ENCODE measurements at places on chromosomes 2 and 18. TPM values are rescaled to one million over a fixed set of nuclear protein-coding genes. Genes with fewer than 3 reads are reported as not detected.
A peak's percentile ranks its signal among the peaks of the same experiment; 100 is the strongest.

Gene PRKAG3
- not detected for total RNA-seq

Gene GPBAR1
- total RNA-seq = 0.68 TPM

Gene CRYBA2
- not detected for total RNA-seq

Gene MROH2A
- total RNA-seq = not detected

Gene RBKS
- total RNA-seq = 2.8 TPM

Gene MALL
- not detected for total RNA-seq

Gene BOLA3
- 46.5 TPM for total RNA-seq

GRCh38 chr2:120455390-120455789 lies 109.5 kb downstream of the INHBB start:
- no peak overlapping the region for H3K4me3 ChIP-seq
- peaks cover 17% of the 10 kb centered on the region for H3K27me3 ChIP-seq
- DNase-seq = no peak

- no peak for DNase-seq
- no peaks in the 10 kb centered on the region for H3K36me3 ChIP-seq
- no peak overlapping the region for H3K27ac ChIP-seq
- H3K4me3 ChIP-seq = no peak overlapping the region
Measured at GRCh38 chr2:76450024-76450475, 739.3 kb upstream of the GCFC2 start.

GRCh38 chr18:58338961-58339592 lies 289.8 kb downstream of the ALPK2 start:
- H3K4me1 ChIP-seq = no peaks in the 10 kb centered on the region
- H3K36me3 ChIP-seq = no peaks in the 10 kb centered on the region
- H3K27me3 ChIP-seq = peaks cover 5% of the 10 kb centered on the region
- no peak overlapping the region for H3K4me3 ChIP-seq

DNA sequence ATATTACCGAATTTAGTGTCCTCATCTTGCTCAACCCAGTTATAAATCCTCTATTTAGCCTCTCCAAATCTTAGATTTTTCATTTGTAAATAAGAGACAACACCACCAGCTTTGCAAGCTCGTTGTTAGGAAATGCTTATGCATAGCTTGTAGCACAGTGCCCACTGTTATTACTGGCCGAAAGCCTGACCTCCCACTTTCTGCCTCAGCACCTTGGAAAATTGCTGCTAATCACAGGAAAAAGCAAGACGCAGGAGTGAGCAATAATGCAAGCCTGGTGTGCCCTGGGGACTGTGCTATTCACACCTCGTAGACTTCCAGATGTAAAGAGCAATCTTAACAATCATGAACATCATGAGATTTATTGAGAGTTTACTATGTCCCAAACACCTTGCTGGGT lies 124.2 kb upstream of the ARL4C start:
- DNase-seq = no peak
- peaks cover 2% of the 10 kb centered on the region for H3K27me3 ChIP-seq
- H3K4me1 ChIP-seq = peaks cover 5% of the 10 kb centered on the region
- H3K4me3 ChIP-seq = no peak overlapping the region
- no peaks in the 10 kb centered on the region for H3K36me3 ChIP-seq

DNA sequence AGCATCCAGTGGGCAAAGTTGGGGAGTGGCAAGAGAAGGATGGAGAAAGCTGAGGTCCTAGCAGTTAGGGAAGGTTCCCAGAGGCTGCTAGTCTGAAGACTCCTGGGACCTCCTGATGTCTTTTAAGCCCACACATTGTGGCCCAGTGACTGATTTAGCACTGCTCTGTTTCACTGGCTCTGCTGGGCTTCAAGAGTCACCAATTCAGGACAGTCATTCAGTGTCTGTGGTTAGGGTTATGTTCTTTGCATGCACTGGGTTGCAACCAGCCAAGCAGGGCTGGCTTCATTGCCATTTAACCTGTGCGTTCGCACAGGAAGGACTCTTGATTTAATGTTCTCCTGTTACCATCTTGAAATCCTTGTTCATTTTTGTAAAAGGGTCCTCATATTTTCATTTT lies 199.2 kb downstream of the ICOS start:
- H3K4me1 ChIP-seq = no peaks in the 10 kb centered on the region
- no peak for DNase-seq
- no peak overlapping the region for H3K27ac ChIP-seq
- H3K36me3 ChIP-seq = no peaks in the 10 kb centered on the region
- H3K4me3 ChIP-seq = no peak overlapping the region
- peaks cover 13% of the 10 kb centered on the region for H3K27me3 ChIP-seq

- H3K4me1 ChIP-seq = peaks cover 8% of the 10 kb centered on the region
- H3K27me3 ChIP-seq = peaks cover 50% of the 10 kb centered on the region
- no peak overlapping the region for H3K4me3 ChIP-seq
- H3K27ac ChIP-seq = no peak overlapping the region
- no peaks in the 10 kb centered on the region for H3K36me3 ChIP-seq
Measured at GRCh38 chr18:48051945-48052840, 121.7 kb upstream of the SMAD2 start.

DNA sequence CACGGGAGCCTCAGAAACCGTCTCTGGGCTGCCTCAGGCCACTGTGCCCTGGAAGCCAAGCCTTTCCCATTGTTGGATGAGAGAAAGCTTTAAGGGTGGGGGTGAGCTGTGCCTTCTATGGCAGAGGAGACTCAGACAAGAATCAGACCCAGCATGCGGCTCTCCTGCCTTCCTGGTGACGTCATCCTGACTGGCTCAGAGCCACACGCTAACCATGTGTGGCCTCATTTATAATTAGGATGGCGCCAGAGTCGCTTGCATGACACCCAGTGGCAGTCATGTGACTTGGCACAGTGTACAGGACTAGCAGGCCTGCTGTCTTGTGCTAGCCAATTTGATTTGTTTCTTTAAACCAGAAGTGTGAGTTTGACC lies 99.1 kb downstream of the SH3BP4 start:
- H3K4me1 ChIP-seq = peaks cover 4% of the 10 kb centered on the region
- H3K4me3 ChIP-seq = no peak overlapping the region
- no peak for DNase-seq
- H3K36me3 ChIP-seq = no peaks in the 10 kb centered on the region
- H3K27me3 ChIP-seq = peaks cover 9% of the 10 kb centered on the region
- no peak overlapping the region for H3K27ac ChIP-seq

DNA sequence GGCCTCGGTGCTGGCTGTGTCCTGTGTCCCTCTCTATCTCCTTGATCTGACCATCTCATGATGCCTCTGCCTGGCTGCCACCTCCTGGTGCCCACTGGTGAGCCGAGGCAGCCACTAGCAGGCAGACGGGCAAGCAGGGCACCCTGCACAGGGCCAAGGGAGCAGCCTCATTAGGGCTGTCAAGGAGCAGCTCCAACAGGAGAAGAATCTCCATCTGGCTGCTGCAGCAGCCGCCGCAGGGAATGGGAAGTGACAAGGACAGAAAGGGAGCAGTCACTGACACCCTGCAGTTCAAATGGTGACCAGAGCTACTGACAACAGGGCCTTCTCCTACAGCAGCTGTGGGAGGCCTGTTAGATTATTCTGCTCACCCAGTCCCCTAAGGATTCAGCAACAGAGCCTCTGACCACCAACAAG lies 32.6 kb downstream of the ALPK2 start:
- no peak for DNase-seq

- no peak overlapping the region for H3K4me3 ChIP-seq
- H3K36me3 ChIP-seq = peaks cover 71% of the 10 kb centered on the region
Measured at GRCh38 chr2:15313657-15314056, 247.5 kb downstream of the NBAS start.

GRCh38 chr2:117170897-117171296 lies 643.6 kb upstream of the DDX18 start:
- no peaks in the 10 kb centered on the region for H3K36me3 ChIP-seq
- H3K27me3 ChIP-seq = no peaks in the 10 kb centered on the region
- no peak overlapping the region for H3K27ac ChIP-seq
- no peak overlapping the region for H3K4me3 ChIP-seq

GRCh38 chr2:28346587-28346986 lies 46.1 kb upstream of the FOSL2 start:
- H3K4me1 ChIP-seq = peaks cover 45% of the 10 kb centered on the region
- H3K27me3 ChIP-seq = no peaks in the 10 kb centered on the region
- peak overlapping the region; percentile 21 for H3K27ac ChIP-seq

DNA sequence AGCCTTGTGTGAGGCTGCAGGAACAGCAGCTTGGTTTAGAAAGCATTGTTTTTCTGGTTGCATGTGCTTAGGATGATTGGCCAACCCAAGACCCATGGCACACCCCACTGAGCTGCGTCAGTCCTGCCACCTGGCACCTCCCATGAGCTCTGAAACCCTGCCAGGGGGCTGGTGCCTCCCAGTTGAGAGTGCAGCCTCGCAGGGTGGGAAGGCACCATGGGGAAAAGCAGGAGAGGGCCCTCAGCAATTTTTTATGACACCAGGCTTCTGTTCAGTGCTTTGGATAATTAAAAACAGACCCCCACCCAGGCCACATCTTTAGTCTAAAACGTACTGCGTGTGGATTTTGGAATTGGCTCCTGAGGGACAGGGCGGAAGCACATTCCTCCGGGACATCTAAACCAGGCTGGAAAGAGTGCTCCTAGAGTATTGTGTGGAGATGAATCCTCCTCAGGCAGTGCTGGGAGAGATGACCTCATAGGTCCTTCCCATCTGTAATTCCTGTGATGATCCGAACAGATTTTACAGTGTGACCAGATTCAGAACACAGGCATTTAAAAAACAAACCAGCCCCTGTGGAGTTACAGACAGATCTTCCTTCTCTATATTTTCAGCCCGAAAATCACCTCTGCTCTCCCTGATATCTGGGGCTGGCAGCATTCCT lies 438.3 kb downstream of the ZNF521 start:
- H3K27me3 ChIP-seq = no peaks in the 10 kb centered on the region
- H3K4me3 ChIP-seq = no peak overlapping the region
- no peak overlapping the region for H3K27ac ChIP-seq
- no peak for DNase-seq

- H3K4me1 ChIP-seq = peaks cover 3% of the 10 kb centered on the region
- no peak overlapping the region for H3K27ac ChIP-seq
- H3K36me3 ChIP-seq = no peaks in the 10 kb centered on the region
- H3K4me3 ChIP-seq = no peak overlapping the region
- H3K27me3 ChIP-seq = no peaks in the 10 kb centered on the region
Measured at GRCh38 chr2:240387669-240388358, 47.6 kb upstream of the GPC1 start.

DNA sequence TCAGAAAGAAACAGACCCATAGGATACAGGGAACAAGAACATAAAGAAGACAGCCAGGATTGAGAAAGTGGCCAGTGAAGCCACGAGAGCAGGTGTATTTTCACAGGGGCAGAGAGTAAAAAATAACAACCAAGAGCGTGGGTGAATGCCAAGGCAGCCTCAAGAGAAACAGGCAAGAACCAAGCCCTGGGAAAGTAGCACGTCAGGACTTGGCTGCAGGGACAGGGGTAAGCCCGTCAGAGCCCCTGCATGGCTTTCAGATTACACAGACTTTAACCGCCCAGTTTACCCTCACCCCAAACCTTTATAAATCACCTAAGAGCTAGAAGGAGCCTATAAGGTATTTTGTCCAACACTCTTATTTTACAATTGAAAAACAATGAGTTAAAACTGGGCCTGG lies 43.7 kb downstream of the ARL4C start:
- H3K27ac ChIP-seq = peak overlapping the region; percentile 81
- H3K27me3 ChIP-seq = no peaks in the 10 kb centered on the region
- no peak for DNase-seq

DNA sequence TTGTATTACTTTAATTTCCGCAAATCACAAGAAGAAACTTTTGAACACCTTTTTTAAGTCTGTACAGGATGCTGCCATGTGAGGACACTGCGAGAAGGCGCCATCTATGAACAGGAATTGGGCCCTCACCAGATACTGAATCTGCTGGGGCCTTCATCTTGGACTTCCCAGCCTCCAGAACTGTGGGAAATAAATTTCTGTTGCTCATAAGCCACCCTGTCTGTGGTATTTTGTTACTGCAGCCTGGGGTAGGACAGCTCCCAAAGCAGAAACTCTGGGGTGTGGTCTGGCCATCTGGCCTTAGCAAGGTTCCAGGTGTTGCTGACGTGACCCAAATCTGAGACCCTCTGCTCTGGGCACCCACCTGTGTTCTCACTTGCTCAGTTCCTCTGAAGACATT lies 16.5 kb downstream of the UXS1 start:
- no peak overlapping the region for H3K4me3 ChIP-seq
- no peak overlapping the region for H3K27ac ChIP-seq
- DNase-seq = no peak
- H3K27me3 ChIP-seq = no peaks in the 10 kb centered on the region
- H3K36me3 ChIP-seq = peaks cover 3% of the 10 kb centered on the region
